ENCODE measurements at places on chromosomes 16 and 17.

GRCh38 chr16:2475413-2476344, 752 bp downstream of the TBC1D24 start:
- DNase-seq = no peak

- no peak for DNase-seq
These were observed 20.5 kb upstream of the MYH10 start for GRCh38 chr17:8651013-8651412.

- DNase-seq = no peak
These were observed 168.8 kb downstream of the AATF start for GRCh38 chr17:37117373-37118142.

DNA sequence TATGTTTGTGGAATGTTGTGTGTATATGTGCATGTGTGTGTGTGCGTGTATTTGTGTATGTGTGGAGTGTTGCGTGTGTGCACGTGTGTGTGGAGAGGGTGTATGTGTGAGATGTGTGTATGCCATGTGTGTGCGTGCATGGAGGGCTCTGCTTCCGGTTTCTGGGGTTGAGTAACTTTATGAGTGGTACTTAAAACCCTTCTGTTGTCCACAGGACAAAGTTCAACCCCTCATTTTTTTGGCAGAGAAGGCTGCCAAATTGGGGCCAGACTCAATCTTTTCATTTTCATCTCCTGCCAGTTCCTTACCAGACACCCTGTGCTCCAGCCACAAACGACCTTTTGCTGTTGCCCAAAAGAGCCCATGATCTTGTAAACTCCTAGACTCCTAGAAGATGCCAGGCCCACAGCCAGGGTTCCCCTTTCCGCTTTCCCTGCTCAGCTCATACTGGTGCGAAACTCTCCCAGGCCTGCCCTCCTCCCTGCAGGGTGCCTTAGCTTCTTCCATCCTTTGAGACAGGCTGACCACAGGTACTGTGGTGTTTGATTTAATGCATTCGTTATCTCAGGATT, 100.2 kb downstream of the CMIP start:
- DNase-seq = no peak
